GM23248 (cell line): ENCODE measurements at places on chromosomes 7 and 10. TPM values are rescaled to one million over a fixed set of nuclear protein-coding genes. Genes with fewer than 3 reads are reported as not detected.

DNA sequence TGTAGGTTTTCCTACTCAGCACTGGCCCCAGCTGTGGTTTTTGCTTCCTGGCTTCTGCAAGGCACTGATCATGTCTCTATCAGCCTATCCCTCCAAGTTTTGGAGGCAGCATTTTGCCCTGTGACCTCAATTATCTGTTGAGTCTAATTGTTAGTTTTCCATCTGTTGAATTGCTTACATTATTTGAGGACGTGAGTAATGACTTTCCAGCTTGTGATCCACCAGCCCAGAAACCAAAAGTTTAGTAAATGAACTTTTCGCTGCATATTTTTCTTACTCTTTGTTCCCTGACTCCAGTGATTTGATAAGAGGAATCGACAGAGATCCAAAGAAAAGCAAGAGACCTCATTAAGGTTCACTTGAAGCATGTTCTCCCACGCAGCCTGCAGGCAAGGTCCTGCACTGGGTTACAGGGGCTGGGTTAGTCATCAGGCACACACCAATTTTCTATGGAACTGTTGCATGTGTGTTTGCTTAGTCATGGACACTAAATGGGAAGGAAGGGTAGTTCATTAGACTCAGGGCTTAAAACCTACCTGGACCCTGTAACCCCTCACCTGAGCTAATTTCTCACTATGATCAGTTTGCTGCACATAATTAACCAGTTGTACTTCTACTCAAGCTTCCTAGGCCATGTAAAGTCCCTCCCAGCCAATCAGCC lies 57.2 kb downstream of the AKR1E2 start:
- peak; percentile 75 for DNase-seq

- DNase-seq, result no peak
Observed at GRCh38 chr10:80405626-80406025, 2.7 kb upstream of the PRXL2A start.

- peak; percentile 42 for DNase-seq
Observed at GRCh38 chr7:50962962-50963374, 180.3 kb upstream of the GRB10 start.

GRCh38 chr7:111333010-111333409 lies 229.3 kb downstream of the IMMP2L start:
- no peak for DNase-seq

GRCh38 chr10:123373591-123373990 lies 219.4 kb downstream of the BUB3 start:
- no peak for DNase-seq

DNA sequence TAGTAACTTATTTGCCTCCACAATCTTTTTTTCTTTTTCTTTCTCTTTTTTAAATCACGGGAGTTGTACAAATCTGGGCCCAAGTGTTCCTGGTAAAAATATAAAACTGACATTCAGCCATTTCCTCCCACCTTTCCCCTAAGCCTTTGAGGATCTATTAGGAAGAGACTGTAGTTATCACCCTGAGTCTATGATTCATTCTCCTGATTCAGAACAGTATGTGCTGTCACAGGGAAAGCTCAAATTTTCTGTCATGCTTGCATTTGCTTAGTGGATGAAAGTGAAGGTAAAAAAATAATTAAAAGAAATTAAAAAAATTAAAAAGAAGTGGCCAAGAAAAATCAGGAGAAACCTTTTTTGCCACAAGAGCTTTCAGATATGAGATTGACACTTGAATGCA lies 71.7 kb downstream of the KIF20B start:
- DNase-seq, result peak; percentile 46

GRCh38 chr10:13767676-13768178 lies 181.0 kb downstream of the PRPF18 start:
- no peak for DNase-seq

DNA sequence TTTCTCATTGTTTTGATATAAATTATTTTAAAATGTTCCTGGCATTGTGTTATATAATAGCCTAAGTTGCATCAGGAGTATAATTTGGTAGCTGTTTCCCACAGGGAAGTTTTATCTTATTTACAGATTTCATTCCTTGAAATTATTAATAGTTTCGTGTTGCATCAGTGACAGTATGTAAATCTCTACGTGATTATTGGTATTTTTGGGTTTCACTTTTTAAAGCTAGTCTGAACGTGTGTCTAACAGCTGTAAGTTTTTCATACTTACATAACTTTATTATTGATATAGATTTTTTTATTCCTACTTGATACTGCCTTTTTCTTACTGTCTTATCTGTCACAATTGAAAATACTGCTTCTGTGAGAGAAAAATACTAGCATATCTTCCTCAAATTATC lies 167.9 kb downstream of the PHF14 start:
- no peak for DNase-seq

DNA sequence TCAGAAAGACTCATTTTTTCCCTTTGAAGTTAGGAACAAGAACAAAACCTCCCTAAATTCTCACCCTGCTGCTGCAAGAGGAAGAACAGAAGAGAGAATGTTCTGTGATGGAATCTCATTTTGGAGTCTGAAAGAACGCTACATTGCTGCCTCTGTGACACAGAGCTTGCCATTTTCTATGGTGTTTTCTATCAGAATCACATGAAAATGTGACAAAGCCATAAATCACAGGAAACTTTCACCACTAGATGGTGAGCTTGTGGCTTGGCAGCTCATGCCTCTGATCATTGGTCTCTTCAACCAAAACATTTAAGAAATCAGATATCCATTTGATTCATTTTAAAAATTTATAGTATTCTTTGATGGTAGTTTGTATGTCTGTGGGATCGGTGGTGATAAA lies 82.9 kb downstream of the CADPS2 start:
- DNase-seq, result peak; percentile 0

- DNase-seq, result no peak
Observed at GRCh38 chr7:68925241-68925640, 673.0 kb upstream of the AUTS2 start.

DNA sequence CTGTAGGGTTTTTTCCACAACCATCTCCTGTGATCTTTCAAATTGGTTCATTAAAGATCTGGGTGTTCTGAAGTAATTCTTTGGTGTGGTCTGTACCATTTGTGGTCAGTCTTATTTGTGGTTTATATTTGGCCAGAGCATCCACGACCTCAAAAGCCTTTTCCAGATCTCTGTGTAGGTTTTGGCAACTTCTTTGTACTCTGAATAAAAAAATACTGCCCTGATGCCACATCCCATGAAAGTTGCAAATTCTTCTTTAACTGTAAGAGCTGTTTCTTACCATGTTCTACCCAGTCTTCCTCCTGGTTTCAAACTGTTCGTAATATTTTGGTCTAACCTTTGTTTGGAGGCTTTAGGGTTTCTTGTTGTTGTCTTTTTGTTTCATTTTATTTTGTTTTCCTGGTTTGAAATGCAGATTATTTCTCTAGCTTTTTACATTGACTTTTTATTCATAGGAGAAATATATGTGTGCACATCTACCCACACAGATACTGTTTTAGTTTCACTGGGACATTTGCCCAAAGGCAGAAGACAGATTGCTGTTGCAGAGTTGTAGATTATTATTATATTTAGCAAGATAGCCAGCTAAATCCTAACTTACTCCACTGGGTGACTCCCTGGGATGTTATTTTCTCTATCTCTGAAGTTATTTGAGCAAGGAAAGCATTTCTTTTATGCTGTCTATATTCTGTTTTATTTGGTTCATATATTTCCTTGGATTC lies 123.2 kb upstream of the SAMD8 start:
- DNase-seq, result peak; percentile 29

- DNase-seq, result peak; percentile 64
Observed at GRCh38 chr7:73892003-73892999, 31.3 kb downstream of the TMEM270 start.

GRCh38 chr7:102045681-102046372 lies 228.4 kb downstream of the CUX1 start:
- DNase-seq, result no peak

DNA sequence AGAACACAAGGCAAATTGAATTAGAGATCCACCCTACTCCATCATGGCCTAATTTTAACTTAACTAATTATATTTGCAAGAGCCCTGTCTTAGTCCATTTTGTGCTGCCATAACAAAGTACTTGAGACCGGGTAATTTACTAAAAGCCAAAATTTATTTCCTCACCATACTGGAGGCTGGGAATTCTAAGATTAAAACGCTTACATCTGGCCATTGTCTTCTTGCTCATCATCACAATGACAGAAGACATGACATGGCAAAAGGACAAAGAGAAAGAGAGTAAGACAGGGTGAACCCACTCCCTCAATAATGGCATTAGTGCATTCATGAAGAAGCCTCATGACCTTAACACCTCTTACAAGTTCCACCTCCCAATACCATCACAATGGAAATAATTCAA lies 1068.6 kb downstream of the DNAJB9 start:
- no peak for DNase-seq

- DNase-seq, result no peak
Observed at GRCh38 chr7:31082447-31082846, 30.3 kb downstream of the ADCYAP1R1 start.

DNA sequence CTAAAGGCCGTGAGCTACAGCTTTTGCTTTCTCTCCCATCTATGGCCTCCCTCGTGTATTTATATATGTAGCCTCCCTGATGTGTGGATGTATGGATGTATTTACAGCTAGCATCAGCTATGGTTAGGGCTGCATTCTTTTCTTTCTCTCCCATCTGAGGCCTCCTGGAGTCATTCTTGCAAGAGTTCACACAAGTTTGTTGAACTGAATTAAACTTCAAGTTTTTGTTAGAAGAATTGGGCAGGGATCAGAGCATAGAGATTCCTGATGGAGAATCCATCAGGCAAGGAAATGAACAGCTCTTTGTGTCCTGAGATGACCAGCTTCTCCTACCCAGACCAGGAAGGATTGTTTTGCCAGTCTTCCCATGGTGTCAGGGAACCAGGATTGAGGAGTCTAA lies 60.3 kb downstream of the AHCYL2 start:
- no peak for DNase-seq

DNA sequence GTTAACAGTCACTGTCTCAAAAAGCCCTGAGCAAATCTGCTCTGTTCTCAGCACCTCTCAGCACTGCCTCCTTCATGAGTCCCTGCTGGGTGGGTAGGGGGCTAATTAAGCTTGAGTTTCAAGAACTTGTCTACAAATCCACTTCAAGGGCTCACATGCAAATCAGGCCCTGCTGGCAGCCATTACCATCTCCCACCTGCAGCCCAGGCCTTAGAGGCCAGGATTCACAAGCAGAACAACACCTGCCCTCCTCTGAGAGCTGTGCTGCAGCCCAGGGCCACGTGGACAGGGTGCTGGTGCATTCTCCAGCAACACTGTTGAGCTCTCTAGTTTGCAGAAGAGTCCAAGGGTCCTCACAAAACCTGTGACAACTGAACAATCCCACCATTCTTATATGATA lies 119.2 kb downstream of the DPP6 start:
- no peak for DNase-seq

- DNase-seq, result no peak
Observed at GRCh38 chr7:130405003-130405402, 24.7 kb downstream of the CPA1 start.

GRCh38 chr10:127012769-127013152 lies 107.5 kb downstream of the DOCK1 start:
- DNase-seq, result peak; percentile 21

DNA sequence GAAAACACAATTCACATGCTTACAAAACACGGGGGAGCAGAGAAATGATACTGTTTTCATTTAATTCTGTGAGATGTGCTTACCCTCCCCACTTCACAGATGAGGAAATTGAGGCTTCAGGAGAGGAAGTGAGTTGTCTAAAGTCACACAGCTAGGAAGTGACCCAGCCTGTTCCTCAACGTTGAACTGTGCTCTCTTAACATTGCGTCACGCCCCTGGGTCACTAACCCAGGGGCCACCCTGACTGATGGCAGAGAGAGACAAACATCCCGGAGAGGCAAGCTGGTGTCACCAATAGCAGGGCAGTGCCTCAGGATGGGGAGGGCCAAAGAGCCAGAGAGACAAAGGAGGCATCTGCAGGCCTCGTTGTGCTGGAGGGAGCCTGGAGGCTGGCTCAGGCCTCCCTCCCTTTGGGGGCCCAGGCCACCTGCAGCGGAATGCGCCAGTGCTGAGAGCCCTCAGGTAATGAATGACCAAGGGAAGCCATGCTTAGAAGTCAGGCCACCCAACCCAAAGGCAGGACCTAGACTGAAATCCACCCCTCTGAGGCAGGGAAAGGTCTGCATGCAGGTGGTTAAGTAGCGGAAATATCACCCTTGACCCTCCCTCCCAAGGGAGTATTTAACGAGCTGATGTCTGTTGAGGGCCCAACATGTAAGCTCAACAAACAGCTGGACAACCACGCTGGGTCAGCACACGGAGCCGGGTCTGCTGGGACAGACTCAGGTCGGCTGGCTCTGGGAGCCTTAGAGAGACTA lies 81.3 kb downstream of the C10orf105 start:
- DNase-seq, result no peak

- DNase-seq, result peak; percentile 95
Observed at GRCh38 chr7:44257618-44258422, 57.0 kb downstream of the YKT6 start.

GRCh38 chr10:61628875-61629513 lies 33.7 kb upstream of the CABCOCO1 start:
- DNase-seq, result peak; percentile 94

DNA sequence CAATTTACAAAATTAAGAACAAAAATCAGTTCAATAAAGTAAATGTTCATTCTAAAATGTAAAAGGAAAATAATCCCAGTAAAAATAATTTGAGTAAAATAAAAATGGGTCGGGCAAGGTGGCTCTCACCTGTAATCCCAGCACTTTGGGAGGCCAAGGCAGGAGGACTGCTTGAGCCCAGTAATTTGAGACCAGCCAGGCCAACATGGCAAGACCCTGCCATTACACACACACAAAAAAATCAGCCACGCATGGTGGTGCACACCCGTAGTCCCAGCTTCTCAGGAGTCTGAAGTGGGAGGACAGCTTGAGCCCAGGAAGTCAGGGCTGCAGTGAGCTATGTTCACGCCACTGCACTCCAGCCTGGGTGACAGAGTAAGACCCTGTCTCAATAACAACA lies 34.4 kb downstream of the CNOT4 start:
- DNase-seq, result no peak

GRCh38 chr10:100413173-100413572 lies 49.6 kb upstream of the WNT8B start:
- DNase-seq, result no peak

DNA sequence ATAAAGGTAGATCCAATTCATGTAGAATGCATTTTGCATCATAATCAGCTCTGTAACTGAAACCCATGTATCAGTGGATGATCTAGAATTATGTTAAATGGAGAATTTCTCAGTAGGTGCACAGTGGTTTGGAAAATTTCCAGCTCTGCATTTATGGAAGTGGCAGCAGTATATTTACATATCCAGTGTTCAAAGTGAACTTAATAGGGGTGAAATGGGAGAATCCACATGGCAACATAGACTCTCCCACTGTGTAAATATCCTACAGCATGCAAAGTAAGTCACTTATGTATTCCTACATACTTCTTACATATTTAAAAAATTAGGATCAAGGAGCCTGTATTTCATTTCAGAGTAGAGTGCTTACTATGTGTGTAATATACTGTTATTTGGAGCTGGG lies 35.3 kb downstream of the CDC14C start:
- no peak for DNase-seq

NEUROD6 gene
- not detected in 2 replicates for total RNA-seq

DNAJB9 gene
- 39.3 and 48.6 TPM in 2 replicates for total RNA-seq

TUBB8 gene
- total RNA-seq, result not detected in 2 replicates

PRKG1 gene
- total RNA-seq, result 21.8 TPM in 2 replicates

HYAL4 gene
- not detected in 2 replicates for total RNA-seq

UFSP1 gene
- 6.7 and 9.9 TPM in 2 replicates for total RNA-seq

LEP gene
- total RNA-seq, result 0.22 TPM in 1 of 2 replicates, not detected in the other

SUV39H2 gene
- total RNA-seq, result 14.6 and 21.8 TPM in 2 replicates

GRM3 gene
- not detected in 2 replicates for total RNA-seq

KLF14 gene
- total RNA-seq, result 0.11 TPM in 1 of 2 replicates, not detected in the other

AGAP5 gene
- total RNA-seq, result 2.1 and 3.9 TPM in 2 replicates

MMP21 gene
- not detected in 2 replicates for total RNA-seq
